ENCODE measurements at places on chromosomes 7 and 10.

DNA sequence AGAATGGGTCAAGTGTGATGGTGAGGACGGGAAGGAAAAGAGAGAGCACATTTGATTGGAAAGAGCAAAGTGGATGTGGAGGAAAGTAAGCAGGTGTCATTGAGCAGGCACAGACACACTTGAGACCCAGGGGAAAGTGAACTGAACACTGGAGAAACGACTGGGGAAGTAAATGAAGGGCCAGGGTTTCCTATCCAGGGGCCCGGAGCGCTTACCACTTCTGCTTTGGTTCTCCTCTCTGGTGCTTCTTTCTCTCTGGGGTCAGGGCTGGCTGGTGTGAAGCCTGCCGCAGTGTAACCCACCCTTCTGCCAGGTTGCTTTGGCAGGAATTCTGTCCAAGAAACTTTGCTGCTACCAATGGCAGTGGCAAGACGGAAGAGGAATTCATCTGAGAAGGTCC, 219.3 kb downstream of the SKAP2 start:
- no peak for DNase-seq

DNA sequence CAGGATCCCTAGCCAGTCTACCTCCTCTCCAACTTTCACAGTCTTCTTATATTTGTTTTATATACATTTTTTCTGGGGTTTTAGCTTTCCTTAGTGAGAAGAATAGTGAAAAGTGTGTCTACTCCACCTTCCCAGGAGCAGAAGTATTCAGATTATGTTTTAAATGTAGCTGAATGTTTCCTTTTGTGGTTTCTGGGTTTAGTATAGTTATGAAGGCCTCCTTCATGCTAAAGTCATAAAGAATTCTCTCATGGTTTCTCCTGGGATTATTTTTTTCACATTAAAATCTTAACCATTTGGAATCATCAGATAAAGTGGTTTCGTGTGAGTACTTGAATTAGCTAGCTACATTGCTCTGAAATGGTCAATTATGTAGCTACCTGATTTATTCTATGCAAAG, 50.9 kb downstream of the ANKMY2 start:
- DNase-seq, result no peak

DNA sequence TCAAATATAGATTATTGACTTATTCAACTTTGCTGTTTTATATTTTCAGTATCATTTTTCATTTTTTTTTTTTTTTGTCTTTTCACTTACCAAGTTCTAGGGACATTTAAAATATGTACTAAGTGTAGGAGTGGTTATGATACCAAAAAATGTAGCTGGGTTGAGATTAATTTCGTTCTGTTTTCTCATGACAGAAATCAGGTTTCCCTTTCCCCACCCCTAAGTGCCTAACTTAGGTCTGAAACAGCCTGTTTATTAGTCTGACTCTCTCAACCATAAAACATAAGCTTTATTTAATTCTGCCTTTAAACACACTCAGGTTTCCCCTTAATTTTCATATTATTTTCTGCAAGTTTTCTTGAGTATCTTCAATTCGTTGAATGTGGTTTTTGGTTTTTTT, 22.1 kb downstream of the TMEM106B start:
- no peak for DNase-seq

DNA sequence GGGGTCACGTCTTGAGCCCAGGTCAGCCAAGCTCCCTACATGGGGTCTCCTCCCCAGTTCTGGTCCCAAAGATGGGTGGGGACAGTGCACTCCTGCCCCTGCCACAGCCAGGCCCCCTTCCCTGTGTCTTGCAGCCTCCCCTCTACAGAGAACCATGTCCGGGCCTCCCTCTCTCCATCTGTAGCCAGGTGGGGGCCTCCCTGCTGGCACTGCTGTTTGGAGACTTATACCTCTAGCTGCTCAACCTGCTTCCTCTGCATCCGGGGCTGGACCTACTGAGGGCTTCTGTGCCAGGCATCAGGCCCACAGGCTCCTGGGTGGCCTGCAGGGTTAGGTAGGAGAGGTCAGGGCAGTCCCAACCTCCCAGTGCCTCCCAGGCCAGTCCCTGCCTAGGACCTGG, 7.9 kb downstream of the SH2B2 start:
- DNase-seq, result no peak

GRCh38 chr10:99329304-99329553, at the start of gene CNNM1:
CNNM1 (plus strand) TSS chr10:99329356; CDS start chr10:99329388, 32 bp downstream.
- DNase-seq, result peak; percentile 23

GRCh38 chr10:62810156-62810902, 5.8 kb downstream of the ADO start:
- no peak for DNase-seq

Measured in HS-5 (cell line).